ENCODE measurements at places on chromosomes 7 and 10. TPM values are rescaled to one million over a fixed set of nuclear protein-coding genes. Genes with fewer than 3 reads are reported as not detected.
A peak's percentile ranks its signal among the peaks of the same experiment; 100 is the strongest.

DNA sequence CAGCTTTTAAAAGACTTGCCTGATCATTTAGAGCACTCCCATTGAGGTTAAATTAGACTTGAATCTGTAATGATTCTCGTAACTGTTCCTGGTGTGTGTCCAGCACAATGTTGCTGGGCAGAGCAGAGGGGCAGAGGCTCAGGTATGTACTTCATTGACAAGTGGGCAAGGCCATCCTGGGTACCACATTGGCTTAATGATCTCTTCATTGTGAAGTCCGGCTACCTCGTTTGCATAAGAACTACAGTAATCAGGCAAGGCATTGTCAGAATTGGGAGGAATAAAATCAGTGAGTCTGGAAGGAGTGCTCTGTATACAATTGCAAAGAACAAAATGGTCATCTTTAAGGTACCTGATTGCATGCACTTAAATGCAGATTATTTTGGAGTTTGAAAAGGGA lies 6.1 kb downstream of the RPS24 start:
- DNase-seq: no peak

- no peak for DNase-seq
Measured at GRCh38 chr10:21368022-21368582, 157.4 kb downstream of the SKIDA1 start.

DNA sequence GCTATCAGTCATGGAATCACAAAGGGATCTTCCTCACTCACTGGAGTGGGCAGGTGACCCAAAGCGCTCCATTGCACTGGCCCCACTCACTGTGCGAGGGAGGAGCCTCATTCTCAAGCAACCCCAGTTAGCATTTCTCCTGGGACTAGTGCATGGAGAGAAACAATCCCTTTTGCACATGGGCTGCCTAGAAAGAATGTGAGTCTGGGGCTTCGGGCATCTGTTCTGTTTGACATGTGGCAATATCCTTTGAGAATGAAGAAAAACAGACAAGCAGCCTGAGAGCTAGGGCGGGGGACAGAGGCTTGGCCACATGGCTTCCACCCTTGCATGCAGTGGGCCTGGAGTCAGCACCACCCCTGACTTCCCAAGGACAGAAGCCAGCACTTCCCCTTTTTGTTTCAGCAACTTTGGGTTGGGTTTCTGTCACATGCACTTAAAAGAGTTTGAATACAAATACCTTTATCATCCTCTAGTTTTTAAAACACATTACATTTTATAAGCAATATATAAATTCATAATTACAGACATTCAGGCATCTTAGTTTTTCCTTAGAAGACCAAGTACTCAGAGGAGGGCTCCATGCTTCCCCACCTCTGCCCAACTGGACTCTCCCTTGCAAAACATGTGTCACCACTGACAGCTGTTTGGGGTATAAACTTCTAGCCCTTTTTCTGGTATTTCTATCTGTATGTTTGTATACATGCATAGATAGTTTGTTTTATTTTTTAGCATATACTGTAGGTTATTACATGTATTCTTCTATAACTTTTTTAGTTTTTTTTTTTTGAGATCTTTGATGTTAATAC lies 73.8 kb downstream of the RBM20 start:
- DNase-seq: no peak

GRCh38 chr10:16957038-16957437 lies 139.8 kb upstream of the RSU1 start:
- DNase-seq: no peak

DNA sequence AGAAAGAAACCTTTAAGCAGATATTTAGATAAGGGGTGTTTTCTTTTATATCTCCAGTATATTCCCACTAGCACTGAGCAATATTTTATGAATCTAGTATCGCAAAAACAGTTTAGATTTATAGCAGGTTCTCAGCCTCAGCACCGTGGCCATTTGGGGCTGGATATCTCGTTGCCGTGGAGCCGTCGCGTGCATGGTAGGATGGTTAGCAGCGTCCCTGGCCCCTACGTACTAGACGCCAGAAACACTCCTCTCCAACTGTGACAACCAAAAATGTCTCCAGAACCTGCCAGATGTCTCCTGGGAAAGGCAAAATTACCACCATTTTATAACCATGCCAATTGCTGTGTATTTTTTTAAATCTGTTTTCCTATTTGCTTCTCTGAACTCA lies 172.9 kb downstream of the CACNB2 start:
- DNase-seq: no peak

Gene AGR2
- 1.9 TPM for total RNA-seq

Gene HOXA5
- total RNA-seq: 6.7 TPM

DNA sequence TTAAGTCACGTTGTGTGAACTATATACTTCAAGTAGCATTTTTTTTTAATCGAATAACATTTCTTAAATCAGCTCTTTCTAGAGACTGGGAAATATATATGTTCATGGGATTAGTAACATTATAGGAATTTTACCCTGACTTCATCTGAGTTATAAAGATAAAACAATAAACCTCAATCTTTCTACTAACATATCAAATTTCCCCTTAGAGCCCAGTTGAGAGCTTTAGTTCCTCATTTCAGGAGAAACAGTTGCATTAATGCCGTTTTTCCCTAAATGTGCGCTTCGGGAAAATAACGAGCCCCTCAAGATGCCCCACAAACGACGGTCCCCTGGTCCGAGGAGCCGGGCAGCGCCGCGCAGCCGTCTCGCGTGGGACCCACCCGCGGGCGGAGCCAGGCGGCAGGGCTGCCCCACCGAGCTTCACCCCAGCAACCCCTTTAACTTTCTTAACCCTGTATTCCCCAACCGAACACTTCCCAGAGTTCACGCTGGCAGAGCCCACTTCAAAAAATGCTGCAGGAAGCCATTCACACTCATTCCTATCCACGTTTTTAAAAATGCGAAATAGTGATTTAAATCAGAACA lies 152.5 kb upstream of the YAE1 start:
- no peak for DNase-seq

DNA sequence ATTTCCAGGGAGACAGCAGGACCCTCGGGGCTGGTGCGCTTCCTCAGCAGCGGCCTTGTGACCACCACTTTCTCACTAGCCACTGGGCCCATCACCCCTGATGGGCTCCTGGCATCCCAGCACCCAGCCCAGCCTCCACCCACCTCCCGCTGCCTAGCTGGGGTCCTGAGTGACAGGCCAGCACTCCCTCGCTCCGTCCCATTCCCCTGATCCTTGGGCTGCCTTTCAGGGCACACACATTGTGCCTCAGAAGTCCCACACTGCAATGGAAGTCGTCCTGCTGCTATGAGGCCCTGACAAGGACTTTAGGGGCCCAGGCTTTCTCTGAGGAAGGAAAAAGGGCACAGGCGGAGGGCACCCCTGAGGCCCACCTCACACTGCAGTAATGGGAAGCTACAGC lies 12.4 kb downstream of the CAMK2B start:
- DNase-seq: no peak

Gene H2BK1
- total RNA-seq: not detected

Gene LLCFC1
- total RNA-seq: not detected

GRCh38 chr10:61705022-61705613 lies 42.4 kb downstream of the CABCOCO1 start:
- no peak for DNase-seq

GRCh38 chr10:17730667-17731066 lies 21.3 kb upstream of the TMEM236 start:
- no peak for DNase-seq

DNA sequence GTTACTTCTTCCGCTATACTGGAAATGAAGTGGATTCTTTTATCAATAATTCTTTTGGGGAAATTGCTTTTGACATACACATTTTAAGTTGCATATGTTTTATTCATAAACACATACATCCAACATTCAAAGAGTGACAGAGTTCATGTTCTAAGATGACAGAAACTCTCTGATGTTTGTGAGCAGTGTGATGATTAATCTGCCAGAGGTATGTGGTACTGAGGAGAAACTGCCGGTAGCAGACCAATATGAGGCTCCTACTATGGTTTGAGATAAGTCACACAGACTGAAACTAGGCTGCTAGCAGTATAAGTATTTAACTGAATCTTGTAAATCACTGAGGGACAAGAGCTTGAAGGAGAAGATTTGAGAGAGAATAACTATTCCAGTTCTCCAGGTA lies 524.1 kb upstream of the SEMA3D start:
- DNase-seq: peak; percentile 11

Gene HKDC1
- under 0.01 TPM for total RNA-seq

GRCh38 chr10:49024484-49024883 lies 84.8 kb upstream of the LRRC18 start:
- no peak for DNase-seq

DNA sequence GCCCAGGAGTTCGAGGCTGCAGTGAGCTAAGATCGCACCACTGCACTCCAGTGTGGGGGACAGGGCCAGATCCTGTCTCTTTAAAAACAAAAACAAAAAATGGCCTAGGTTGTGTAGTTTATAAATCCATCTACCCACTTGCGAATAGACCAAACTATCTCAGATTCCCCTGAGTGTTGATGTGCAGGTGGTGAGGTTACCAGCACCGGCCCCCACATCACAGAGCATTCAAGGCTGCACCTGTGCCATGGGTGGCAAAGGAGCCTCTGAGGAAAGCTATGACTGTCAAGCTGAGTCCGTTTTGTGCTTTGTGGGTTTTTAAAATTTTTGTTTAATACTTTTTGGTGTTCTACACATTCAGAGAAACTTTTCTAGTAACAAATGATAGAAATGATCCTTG lies 30.8 kb upstream of the CACUL1 start:
- no peak for DNase-seq

DNA sequence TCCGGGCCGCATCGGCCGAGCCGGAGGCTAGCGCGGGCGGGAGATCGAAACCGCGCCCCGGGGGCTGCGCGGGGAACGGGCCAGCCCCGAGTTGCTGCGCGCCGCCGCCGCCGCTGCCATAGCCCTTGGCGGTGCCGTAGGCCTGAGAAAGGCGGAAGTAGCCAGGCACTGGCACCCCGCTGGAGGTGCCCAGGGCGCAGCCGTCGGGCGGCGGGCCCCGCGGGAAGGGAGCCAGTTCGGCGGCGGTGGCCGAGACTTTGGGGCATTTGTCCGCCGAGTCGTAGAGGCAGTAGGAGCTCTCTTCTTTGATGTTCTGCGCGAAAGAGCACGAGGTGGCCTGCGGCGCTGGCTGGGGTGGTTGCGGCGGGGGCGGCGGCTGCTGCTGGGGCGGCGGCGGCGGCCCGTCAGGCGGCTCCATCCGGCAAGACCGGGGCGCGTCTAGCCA lies 587 bp downstream of the HOXA10 start:
- DNase-seq: no peak

Gene FIGNL1
- 9.0 TPM for total RNA-seq

- DNase-seq: no peak
Measured at GRCh38 chr7:73515178-73515577, 6.9 kb downstream of the BAZ1B start.
